ENCODE measurements at places on chromosomes 7 and 10. TPM values are rescaled to one million over a fixed set of nuclear protein-coding genes. Genes with fewer than 3 reads are reported as not detected.

DNA sequence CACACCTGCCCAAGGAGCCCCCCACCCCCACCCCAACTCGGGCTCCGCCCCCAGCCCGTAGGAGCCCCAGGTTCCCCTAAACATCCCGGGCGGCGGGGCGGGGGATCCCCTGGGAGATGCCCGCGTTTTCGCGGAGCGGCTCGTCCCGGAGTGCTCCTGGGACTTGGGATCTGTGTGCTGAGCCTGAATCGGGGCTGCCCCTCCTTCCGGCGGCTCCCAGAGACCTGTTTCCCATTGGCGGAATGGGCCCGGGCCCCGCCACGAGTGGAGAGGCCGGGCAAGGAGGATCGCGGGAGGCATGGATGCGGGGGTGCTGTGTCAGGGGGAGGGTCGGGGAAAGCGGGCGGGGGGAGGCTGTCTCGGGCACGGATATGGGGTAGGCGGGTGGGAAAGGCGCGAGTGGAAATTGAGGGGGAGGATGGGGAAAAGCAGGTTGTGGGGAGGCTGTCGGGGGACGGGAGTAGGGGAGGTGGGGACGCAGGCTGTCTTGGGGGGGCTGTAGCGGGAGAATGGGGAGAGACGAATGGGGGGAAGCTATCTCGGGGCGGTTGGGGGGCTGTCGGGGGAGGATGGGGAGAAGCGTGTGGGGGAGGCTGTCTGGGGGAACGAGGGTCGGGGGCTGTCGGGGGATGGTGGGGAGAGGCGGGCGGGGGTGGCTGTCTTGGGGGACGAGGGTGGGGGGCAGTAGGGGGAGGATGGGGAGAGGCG, 572 bp upstream of the BHLHA15 start:
- no peak for ATAC-seq

DNA sequence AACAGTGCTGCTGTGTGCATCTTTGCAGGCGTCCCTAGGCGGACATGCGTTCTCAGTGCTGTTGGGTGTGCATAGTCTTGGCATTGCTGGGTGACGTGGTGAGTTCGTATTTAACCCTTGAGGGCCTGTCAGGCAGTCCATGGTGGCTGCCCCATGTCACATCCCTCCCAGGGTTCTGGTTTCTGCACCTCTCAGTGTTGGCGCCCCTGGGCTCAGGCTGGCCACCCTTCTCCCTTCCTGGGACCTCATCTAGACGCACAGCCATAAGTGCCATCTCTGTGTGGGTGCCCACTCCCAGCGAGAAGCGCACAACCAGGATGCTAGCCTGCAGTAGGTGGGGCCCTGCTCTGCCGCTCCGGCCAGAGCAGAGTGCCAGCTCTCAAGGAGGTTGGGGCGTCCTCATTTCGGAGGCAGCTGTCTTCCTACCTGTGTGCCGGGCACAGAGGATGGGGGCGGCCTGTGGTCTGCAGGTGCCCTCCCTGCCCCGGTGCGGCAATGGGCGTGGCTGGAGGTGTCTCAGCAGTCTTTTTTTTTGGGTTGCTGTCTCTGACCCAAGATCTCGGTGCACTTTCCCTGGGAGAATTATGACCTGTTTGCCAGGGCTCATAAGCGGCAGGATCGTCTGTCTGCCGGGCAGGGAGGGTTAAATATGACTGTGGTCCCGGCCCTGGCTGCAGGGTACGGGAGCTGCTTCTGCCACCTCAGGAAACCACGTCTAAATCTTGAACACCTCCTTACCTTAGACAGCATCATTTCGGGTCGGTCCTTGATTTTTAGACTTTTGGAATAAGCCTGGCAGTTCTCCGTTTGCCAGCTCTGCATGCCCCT, 6.5 kb downstream of the INPP5A start:
- no peak for ATAC-seq

GRCh38 chr7:155298288-155298833, 683 bp downstream of the INSIG1 start:
- ATAC-seq, result no peak

- no peak for ATAC-seq
Measured at GRCh38 chr10:99695761-99696160, 36.2 kb downstream of the COX15 start.

The CYP2C19 gene
- total RNA-seq, result 0.54 TPM

GRCh38 chr7:84589012-84589411, 394.4 kb upstream of the SEMA3A start:
- no peak for ATAC-seq

The ZNF775 gene
- 9.7 TPM for total RNA-seq

DNA sequence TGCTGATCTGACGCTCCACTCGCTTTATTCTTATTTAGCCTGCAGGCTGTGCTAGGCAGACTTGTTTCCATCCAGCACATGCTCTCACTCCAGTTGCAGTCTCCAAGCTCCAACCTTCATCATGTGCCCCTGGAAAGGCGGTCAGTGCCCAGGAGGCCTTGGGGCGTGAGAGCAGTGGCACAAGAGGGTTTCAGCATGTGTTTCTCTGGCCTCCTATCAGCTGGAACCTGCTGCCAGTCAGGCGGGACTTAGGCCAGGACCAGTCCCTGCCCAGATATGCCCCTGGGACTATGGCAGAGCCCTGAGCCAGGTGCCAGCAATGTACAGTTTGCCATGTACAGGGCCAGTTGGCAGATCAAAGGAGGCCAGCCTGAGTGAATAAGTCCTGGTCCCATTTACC, 330.2 kb upstream of the FZD1 start:
- no peak for ATAC-seq

The PLCE1 gene
- total RNA-seq, result 23.0 TPM

The SDHAF3 gene
- 6.9 TPM for total RNA-seq

GRCh38 chr10:18497806-18498369, 153.5 kb downstream of the NSUN6 start:
- ATAC-seq, result no peak

The GNAT3 gene
- total RNA-seq, result not detected

- no peak for ATAC-seq
Measured at GRCh38 chr10:423178-423577, 266.3 kb downstream of the DIP2C start.

- no peak for ATAC-seq
Measured at GRCh38 chr7:129266181-129266580, 41.4 kb downstream of the AHCYL2 start.

GRCh38 chr10:27253576-27253975, 13.0 kb upstream of the ACBD5 start:
- no peak for ATAC-seq

DNA sequence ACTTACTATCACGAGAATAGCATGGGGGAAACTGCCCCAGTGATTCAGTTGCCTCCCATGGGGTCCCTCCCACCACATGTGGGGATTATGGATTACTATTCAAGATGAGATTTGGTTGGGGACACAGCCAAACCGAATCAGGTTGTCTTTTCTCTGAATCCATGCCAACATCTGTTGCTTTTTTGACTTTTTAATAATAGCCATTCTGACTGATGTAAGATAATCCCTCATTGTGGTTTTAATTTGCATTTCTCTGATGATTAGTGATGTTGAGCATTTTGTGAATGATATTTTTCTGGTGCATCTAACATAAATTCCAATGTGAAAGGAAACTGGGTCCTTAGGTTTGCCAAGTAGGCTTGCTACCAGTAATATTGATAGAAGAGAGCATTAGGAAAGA, 69.0 kb upstream of the ARHGAP21 start:
- no peak for ATAC-seq

DNA sequence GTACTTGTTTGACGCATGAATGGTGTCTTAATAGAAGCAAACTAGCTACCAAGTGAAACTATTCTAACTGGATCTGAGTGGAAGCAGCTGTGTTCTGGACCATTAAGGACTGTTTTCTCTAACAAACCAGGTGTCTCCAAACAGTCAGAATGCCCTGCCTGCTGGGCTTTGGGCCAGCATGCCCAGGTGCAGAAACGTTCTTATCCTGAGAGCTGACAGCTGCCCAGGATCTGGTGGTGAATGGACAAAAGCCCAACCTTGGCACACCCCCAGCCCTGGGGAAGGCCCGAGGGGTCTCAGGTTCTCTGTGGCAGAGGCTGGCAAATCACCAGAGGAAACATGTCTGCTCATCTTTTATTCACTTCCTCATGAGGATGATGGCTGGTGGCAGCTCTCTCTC, 48.2 kb upstream of the LAMB4 start:
- no peak for ATAC-seq

DNA sequence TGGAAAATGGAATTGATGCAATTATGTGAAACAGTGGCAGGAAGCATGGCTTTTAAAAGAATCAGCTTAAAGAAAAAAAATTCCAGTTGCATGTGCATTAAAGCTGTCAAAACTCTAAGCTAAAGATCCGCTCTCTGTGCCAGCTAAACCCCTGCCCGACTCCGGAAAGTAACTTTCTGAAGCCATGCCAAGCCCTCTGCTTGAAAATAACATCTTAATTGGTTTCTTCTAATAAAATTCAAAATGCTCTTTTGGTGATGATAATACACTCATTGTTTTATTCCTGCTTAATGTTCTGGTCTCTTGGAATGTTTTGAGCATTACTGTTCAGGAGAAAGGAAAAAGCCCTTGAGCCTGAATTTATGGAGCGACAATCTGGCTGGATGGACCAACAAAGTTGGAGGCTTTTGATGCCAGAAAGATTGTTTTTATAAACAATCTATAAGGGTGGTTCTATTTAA, 11.7 kb downstream of the SEMA3C start:
- ATAC-seq, result no peak

The MAT1A gene
- not detected for total RNA-seq

Measured in gastroesophageal sphincter (tissue), 4 donors.